Umbilical cord (tissue), 2 donors: ENCODE measurements at places on chromosomes 16 and 17. TPM values are rescaled to one million over a fixed set of nuclear protein-coding genes. Genes with fewer than 3 reads are reported as not detected.

DNA sequence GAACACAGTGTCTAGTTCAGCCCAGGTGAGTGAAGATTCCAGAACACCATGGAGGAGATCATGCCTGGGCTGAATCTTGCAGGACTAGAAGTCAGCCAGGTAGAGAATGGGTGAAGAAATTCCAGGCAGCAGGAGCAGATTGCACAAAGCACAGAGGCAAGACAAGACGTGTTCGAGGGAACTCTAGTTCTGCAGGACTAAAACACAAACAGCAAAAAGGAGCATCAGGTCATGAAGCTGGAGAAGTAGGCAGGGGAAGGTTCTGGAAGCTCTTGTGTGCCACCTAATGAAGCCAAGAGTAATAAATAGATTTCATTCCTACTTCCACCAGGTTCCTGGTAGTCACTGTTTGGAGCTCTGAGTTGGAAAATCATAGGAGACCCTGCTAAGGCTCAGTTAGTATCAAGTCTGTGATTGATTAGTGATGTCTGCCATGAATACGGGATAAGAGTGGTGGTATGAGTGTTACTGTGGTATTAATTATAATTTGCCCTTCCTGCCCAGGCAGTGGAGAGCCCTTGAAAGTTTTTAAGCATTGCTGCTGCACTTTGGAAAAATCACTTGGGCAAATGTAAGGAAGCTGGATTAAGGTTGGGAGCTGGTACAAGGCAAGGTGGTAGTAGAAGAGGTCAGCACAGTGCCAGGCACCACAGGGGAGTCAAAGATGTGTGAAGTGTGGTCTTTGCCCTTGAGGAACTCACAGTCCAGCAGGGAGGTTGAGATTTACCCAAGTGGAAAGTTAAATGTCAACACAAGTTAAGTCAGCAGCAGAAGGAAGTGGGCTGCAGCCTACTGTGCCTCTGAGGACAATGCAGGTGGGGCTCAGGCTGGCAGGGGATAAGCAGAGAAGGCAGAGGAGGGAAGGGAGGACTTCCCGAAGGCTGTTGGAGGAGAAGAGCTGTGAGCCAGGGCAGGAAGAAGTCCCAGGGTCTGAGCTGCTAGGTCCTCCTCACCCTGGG is 13.5 kb upstream of the FOXN1 start:
- DNase-seq: peak; percentile 32

GRCh38 chr17:74097450-74098135 is 105.9 kb upstream of the RPL38 start:
- DNase-seq: peak; percentile 50

GRCh38 chr16:337975-338575 is 14.4 kb downstream of the AXIN1 start:
- DNase-seq: no peak

DNA sequence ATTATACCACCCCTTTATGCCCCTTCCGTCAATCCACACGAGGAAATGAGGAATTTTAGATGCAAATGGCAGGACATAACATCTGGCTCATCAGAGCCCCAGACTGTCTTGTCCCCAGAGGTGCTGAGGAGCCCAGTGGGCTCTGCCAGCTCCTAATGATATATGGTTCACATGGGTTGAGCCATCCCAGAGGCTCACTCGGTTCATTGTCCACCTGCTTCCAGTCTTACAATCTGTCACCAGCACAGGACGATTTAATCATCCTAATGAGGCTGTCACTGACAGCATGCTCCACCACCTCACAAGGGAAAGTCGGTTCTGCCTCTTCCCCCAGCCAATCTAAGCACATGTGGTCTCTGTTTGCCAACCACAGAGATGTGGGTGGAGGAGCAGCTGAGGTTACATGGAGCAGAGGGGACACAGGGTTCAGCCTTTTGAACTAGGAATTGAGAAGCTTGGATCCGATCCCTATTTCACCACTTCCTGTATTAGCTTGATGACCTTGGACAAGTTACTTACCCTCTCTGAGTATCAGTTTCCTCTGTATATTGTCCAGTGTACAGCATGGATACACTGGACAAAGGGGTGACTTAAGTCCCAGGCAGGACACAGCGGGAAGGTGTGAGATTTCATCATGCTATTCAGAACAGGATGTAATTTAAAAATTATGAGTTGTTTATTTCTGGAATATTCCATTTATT is 27.0 kb upstream of the DHX8 start:
- no peak for DNase-seq

DNA sequence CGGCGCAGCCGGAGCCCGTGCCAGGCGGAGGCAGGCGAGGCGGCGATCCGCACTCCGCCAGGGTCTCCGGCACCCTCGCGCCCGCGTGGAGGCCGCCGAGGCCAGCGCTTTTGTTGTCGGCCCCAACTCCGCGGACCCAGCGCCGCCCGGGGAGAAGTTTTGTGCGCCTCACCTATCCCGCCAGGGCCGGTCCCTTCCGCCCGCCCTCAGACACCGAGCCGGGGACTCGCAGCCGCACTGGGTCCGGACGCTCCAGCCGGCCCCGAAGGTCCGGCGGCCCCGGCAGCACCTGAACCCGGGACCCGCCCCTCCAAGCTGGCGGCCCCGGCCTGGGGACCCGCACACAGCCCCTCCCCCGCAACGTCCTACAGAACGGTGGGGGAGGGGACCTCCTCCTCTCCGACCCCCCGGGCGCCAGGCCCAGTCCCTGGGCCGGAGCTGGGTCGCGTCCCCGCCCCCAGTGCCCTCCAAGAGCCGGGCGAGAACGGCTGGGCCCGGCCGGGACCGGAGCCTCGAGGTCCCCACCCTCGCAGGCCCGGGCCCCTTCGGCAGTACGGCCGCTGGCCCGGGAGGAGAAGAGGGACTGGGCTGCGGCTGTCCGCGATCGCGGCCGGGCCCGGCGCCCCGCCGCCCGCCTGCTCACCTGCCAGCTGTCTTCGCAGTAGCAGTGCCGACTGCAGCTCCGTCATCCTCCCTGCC is 698 bp downstream of the UBE2G1 start:
- peak; percentile 40 for DNase-seq

- no peak for DNase-seq
Observed at GRCh38 chr16:12006637-12007036, 30.1 kb downstream of the SNX29 start.

The KRTAP1-5 gene
- not detected for total RNA-seq

The CCL5 gene
- not detected for total RNA-seq

The TOM1L1 gene
- total RNA-seq: 39.2 TPM

DNA sequence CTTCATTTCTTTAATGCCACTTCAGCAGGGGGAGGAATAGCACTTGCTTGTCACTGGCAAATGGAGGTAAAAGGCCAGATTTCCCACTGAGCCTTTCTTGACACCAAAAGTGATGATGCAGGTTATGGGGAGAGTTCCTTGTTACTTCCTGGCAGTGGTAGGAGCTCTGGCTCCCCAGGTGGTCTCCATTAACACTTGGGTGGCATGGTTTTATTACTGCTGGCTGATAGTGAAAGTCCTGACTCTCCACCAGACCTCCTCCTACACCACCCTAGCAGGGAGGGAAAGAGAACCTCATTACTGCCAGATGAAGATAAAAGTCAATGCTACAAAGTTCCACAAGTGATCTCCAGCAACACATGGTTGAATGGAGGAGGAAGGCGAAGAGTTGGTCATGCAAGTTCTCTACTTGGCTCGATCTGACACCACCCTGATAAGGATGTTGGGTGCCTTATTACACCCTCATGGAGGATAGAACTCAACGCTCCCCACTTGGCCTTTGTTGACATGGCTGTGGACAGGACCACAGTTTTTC is 152.7 kb upstream of the GNAO1 start:
- DNase-seq: no peak

DNA sequence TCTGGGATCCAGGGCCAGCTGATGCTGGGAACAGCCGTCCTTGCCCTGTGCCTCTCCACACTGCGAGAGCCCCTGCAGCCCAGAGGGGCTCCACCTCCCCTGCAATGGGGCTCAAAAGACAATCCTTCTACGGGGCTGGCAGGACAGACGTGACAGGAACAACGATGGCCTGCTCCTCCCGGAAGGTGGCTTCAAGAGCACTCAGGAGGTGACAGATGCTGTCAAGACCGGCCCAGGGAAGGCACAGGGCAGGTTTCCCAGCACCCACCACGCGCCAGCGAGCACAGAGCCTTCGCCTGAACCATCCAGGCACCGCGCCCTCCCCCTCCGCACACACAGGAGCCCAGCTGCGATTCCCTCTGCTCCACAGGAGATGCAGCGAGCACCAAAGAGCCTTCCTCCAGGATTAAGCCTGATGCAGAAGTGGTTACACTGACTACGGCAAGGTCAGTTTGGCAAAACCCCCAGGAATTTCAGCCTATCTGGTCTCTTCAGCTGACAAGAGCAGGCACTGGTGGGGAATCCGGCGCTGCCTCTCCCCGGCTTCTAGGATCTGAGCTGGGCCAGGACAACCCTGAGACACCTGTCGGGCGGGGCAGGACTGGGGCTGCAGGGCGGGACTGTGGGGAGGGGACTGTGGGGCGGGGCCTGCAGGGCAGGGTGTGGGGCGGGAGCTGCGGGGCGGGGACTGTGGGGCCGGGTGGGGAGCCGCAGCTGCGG is 103.4 kb downstream of the ZNF778 start:
- DNase-seq: peak; percentile 21

DNA sequence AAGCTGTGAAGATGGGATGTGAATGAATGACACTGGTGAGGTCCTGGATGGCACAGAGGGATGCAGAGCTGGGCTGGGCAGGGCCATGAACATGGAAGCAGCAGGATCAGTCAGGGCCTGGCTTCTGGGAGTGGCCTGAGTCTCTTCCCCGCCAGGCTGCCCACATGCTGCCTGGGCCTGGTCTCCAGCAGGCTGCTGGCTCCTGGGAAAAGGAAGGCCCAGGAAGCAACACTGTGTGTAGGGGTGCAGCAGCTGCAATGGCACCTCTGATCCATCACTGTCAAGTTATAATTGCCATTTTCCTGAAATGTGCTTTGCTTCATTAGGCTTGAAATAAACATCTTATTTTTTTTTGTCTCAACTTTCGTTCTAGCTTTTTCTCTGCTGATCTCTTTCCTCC is 260.2 kb upstream of the N4BP1 start:
- DNase-seq: no peak

- DNase-seq: peak; percentile 91
Observed at GRCh38 chr16:77946823-77947222, 75.5 kb upstream of the CLEC3A start.

DNA sequence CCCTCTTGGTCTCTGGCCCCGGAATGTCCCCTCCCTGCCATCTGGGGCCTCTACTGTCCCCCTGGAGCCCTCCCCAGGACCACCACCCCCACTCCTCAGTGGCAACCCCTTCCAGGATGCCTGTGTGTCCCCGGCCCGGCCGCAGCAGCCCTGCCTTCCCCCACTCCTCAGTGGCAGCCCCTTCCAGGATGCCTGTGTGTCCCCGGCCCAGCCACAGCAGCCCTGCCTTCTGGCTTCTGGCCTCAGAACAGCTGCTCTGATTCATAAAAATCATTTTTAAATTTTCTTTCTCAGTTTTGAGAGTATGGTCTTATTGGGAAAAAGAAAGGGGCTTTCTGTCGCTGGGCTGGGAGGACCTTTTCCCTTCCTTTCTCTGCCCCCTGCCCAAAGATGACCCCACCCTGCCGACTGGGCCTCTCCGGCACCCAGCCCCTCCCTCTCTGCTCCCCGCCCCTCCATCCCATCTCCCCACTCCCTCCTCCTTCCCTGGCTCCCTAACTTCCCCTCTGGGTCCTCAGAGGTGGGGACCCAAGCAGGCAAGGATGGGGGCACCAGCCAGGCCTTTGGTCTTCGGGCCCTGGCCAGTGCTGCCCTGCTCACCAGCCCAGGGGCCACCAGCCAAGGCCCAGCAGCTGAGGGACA is 40.5 kb downstream of the BAHCC1 start:
- DNase-seq: peak; percentile 24

DNA sequence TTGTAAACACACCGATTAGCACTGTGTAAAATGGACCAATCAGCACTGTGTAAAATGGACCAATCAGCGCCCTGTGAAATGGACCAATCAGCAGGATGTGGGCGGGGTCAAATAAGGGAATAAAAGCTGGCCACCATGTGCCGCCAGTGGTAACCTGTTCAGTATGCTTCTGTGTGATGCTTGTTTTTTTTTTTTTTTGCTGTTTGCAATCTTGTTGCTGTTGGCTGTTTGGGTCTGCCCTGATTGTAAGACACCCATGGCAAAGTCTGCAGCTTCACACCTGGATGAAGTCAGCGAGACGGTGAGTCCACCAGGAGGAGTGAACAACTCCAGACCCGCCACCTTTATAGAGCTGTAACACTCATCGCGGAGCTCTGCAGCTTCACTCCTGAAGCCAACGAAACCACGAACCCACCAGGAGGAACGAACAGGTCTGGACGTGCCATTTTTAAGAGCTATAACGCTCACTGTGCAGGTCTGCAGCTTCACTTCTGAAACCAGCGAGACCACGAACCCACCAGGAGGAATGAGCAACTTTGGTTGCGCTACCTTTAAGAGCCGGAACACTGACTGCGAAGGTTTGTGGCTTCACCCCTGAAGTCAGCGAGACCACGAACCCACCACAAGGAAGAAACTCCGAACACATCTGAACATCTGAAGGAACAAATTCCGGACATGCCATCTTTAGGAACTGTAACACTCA is 85.0 kb upstream of the MED9 start:
- DNase-seq: no peak

The CDH3 gene
- total RNA-seq: 38.5 TPM

DNA sequence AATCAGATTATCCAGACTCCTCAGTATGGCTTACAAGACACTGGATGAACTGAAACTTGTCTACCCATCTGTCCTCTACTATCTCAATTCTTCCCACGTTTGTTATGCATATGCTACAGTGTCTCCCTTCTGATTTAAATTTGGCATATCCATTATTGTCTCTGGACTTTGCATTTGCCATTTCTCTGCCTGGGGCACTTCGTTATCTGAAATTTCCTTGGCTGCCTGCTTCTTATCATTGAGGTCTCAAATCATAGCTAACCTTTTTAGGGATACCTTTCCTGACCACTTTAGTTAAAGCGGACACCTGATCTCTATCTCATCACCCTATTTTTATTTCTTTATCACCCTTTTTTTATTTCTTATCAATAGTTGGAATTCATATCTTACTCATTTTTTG is 853.4 kb downstream of the KCNJ2 start:
- DNase-seq: no peak

DNA sequence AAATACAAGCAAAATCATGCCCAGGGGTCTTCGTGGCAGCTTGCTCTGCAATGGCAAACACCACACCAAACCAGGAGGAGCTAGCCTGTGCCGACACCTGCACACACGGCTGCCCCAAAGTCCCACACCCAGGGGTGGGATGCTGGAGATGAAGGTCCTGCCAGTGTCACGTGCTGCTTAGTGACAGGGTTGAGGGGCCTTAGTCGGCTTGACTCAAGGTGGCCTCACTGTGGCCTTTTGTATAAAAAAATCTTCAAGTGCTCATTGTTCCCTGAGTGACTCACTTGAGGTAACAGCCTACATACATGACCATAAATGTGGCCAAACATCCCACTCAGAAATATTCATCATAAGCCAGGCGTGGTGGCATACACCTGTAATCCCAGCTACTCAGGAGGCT is 7.3 kb downstream of the TRIM65 start:
- DNase-seq: no peak

The OXLD1 gene
- total RNA-seq: 20.7 TPM

The ITGAD gene
- total RNA-seq: not detected

- DNase-seq: no peak
Observed at GRCh38 chr16:78489072-78489471, 389.6 kb downstream of the WWOX start.

The TAT gene
- 7.0 TPM for total RNA-seq

GRCh38 chr16:9817586-9817985 is 364.6 kb downstream of the GRIN2A start:
- DNase-seq: no peak
